AG09309 (cell line): ENCODE measurements at places on chromosomes 2 and 18.

- DNase-seq, result no peak
Measured at GRCh38 chr2:28351621-28352020, 41.0 kb upstream of the FOSL2 start.

DNA sequence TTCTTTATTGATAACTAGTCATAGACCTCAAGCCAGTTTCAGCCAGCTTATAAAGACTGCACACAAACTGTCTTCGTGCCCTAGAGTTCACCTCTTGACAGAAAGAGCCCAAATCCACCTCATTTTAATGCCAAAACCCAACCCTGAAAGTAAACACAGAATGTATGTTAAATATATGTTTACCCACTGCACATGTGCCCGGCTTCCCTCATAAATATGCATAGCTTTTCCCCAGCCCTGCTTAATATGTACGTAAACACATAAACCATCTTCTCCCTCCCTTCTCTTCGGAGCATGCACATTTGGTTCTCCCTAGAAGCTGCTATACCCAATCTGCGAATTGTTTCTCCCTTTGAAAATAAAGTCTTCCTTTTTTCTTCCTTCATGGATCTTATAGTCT is 73.9 kb upstream of the XIRP2 start:
- DNase-seq, result no peak

DNA sequence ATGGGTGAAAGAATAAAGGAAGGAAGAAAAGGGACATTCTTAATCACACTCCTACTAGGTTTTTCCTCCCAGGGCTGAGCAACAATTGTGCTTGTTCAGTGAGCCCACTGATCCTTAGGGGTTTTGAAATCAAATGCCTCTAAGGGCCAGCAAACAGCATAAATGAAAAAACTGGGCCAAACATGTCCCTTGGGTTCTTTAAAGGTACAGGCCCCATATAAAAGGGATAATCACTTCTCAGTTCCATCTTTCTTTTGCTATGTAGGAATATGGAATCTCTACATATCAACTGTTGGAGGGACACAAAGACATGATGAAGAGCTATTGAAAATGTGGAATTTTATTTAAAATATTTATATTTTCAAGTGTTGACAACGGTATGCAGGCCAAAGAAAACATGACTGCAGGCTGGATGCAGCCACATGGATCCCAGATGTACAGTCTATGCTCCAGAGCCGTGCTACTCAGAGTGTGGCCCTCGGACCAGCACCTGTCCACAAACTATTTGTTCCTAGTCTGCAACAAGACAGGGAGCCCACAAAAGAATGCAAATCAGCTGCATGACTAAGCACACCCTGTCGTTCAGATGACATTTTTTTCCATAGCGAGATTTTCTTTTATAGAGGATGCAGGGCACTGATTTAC is 110.0 kb downstream of the CDH20 start:
- DNase-seq, result no peak

DNA sequence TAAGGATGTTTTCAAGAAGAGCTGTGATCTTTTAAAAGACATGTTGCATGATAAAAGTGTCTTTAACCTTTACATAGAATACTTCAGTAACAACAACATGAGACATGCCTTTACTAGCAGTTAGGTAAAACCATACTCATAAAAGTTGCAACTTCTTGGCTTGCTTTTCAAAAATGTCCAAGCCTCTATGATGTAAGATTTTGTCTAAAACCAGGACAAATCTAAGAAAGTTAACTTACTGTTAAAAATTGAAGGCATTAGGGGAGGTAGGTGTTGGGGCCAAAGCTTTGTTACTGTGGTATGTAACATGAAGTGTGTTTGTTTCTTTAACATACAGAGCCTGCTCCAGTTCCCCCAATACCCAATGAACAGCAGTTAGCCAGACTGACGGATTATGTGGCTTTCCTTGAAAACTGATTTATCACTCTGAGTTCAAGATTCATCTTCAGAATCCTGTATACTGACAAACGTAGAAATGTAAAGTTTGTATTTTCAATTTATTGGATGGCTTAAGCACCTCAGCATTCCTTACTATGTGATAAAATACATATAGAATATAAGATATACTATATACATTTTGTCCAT is 11.7 kb downstream of the COPS8 start:
- no peak for DNase-seq

GRCh38 chr2:20303966-20304365 is 46.7 kb downstream of the PUM2 start:
- DNase-seq, result no peak

- DNase-seq, result no peak
Measured at GRCh38 chr18:37424507-37424906, 141.1 kb downstream of the CELF4 start.

- no peak for DNase-seq
Measured at GRCh38 chr18:10514601-10515000, 11.2 kb upstream of the NAPG start.

GRCh38 chr2:73822276-73822675 is 6.5 kb upstream of the STAMBP start:
- DNase-seq, result no peak

GRCh38 chr2:14632133-14632936 is at the start of gene LRATD1:
Gene LRATD1 (plus strand): TSS chr2:14632717. CDS start chr2:14633980, 1,263 bp downstream.
- DNase-seq, result no peak

DNA sequence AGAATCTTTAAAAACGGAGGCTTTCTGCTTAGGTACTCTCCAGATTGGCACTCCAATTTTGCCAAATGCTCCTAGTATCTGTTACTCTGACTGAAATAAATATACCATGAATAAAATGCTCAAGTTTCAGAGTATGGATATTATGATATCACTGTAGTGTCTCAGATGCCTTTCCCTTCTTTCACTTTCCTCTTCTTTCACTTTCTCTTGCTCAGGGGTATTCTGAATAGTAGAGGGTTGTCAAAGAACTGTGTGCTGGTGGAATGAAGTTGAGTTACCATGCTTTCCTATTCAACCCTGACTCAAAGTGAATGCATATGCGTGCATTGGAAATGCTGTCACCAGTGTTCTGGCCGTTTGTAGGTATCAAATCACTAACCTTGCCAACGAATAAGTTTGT is 1015.2 kb upstream of the FANCL start:
- DNase-seq, result no peak

GRCh38 chr18:9594823-9595596 is 19.3 kb downstream of the PPP4R1 start:
- no peak for DNase-seq

DNA sequence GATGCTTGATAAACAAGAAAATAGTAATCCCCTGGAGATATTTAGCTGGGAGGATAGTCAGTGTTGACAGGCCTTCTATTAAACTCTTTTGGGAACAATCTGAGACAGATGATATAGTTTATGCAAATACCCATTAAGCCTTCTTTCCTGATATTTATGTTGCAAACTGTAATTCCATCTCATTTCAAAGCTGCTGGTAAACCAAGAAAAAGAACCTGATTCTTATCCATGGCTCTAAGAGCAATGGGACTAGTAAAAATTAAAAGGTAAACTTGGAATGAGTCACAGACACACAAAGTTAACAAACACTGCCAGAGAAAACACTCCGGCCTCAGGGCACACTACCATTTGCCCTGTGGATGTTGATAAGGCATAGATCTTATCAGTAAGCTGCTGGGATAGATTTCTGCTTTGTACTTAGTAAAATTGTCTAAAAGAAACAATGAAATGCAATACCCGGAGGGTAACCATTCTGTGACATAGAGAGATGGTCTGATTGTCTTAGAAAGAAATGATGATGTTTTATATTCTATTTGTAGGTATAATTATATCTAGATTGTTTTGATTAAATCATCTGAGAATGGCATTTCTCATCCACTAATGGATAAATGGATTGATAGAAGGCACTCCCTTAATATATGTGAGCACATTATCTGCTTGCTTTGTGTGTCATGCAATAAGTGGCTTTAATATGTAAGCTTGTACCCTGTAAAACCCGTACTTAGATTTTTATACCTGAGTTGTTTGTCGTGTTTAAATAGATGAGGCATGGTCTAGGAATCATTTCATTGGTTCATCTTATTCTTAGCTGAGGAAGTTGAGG is 13.2 kb downstream of the GALR1 start:
- no peak for DNase-seq

DNA sequence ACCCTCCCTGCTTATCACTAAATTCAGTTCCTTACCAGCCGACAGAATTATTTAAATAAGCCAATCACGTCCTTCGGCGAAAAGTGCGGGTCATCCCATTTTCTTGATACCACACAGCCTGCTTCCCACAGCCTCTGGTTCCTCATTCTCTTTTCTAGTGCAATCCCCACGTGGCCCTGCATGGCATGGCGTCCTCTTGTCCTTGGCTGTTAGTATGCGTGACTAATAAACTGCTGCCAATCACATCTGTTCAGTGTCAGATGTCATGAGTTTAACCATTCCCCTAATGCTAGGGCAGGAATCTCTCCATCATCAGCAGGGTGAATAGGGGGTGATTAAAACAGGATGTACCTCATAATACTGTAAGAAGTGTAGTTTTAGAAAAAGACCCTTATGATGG is 62.8 kb upstream of the TSPYL6 start:
- DNase-seq, result no peak

- no peak for DNase-seq
Measured at GRCh38 chr2:26516246-26516645, 38.3 kb upstream of the OTOF start.

DNA sequence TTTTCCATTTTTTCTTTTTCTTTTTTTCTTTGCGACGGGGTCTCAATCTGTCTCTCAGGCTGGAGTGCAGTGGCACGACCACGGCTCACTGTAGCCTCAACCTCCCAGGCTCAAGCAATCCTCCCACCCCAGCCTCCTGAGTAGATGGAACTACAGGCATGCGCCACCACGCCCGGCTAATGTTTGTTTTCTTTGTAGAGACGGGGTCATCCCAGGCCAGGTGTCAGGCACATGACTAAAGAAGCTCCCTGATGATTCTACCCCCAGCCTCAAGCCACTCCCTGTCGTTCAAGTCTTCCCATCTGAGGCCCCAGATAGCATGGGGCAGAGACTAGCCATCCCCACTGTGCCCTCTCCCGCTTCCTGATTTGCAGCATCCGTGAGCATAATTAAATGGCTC is 9.8 kb upstream of the FZD5 start:
- DNase-seq, result no peak

DNA sequence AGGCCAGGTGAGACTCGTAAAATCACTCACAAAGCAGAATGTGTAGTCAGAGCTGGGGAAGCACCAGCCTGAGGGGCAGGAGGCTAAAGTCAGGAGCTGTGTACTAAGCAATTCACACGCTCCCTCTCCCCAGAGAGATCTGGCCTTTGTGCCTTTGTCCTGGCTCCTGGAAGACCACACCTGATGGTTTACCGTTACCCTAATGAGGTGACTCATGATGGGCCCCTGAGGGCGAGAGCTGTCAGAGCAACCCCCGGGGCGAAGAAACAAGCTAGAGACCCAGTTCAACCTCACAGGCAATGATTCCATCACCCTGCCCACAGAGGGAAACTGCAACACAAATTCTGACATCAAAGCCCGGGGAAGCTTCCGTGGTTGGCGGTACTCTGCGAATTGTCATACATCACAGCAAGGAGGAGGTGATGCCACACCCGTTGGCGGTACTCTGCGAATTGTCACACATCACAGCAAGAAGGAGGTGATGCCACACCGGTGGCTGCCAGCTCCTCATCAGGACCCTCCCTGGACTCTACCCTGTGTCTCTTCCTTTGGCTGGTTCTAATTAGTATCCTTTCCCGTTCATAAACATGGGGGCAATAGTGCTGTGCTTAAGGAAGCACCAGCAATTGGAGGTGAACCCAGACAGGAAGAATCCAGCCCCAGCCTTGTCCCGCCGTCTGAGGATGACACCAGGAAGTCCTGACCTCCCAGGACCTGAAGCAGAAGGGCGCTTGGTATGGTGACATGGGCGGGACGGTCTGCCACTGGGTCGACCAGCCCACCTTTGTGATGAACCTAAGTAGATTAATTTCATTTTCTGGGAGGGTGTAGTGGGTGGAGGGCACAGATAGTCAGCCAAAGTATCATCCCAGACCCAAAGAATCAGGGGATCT is 30.5 kb downstream of the B3GNT7 start:
- DNase-seq, result no peak

- DNase-seq, result no peak
Measured at GRCh38 chr2:64637000-64637635, 16.6 kb downstream of the SERTAD2 start.

GRCh38 chr18:73812423-73812822 is 335.2 kb downstream of the FBXO15 start:
- no peak for DNase-seq

GRCh38 chr18:74116633-74117554 is 30.7 kb downstream of the FBXO15 start:
- DNase-seq, result peak; percentile 24

GRCh38 chr2:20146401-20146800 is 78.5 kb downstream of the SDC1 start:
- DNase-seq, result no peak

DNA sequence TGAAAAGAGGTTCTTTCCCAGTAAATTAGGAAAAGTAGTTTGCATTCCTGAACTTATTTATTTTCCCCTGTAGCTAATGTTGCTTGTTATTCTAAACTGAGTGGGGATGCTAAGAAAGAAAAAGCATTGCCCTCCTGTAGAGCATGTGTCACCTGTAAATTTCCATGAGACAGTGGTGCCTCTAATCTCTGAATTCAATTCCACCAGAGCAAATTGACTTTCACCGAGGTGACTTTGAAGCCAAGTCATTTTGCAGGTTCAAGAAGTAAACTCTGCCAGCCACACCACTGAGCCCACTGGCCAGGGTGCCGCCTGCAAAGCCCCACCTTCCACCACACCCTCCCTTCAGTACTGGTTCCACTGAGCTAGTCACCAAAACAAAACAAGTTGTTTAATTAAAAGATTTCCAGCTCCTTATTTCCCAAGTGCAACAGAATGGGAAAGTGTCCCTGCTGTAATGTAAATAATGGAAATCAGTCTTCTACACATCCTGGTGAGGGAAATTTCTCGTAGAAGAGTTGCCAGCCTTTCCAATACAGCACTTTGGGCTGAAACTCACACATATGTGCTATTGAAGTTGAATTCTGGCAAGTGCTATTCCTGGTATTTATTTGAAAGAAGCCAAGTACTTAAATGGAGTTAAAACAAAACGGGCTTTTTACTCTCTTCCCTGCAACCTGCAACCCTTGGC is 254.8 kb downstream of the RNF152 start:
- no peak for DNase-seq
